ENCODE measurements at places on chromosomes 13 and 19.

DNA sequence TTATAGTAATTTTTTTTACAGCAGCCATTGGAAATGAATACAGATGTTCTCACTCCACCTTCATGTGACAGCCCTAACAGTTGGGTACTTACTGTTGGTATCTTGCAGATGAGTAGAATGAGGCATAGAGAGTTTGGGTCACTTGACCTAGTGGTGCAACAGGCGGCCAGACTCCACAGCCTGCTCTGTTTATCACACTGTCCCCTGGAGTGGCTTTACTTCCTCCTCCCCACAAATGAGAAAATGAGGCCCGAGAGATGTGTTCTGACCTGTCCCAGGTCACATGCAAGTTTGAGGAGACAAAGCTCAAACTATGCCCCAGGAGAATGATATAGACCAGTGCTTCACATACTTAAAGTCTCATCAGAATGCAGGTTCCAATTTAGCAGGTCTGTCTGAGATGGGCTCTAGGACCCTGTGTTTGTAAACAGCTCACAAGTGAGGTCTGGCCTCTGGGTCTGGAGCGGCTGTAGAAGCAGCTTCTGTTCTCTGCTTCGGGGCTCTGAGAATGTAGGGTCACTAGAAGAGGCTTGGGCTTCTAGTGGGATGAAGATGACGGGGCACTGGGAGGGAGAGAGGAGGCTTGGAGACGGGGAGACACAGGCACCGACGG, 37.4 kb upstream of the RCBTB2 start:
- DNase-seq = no peak

DNA sequence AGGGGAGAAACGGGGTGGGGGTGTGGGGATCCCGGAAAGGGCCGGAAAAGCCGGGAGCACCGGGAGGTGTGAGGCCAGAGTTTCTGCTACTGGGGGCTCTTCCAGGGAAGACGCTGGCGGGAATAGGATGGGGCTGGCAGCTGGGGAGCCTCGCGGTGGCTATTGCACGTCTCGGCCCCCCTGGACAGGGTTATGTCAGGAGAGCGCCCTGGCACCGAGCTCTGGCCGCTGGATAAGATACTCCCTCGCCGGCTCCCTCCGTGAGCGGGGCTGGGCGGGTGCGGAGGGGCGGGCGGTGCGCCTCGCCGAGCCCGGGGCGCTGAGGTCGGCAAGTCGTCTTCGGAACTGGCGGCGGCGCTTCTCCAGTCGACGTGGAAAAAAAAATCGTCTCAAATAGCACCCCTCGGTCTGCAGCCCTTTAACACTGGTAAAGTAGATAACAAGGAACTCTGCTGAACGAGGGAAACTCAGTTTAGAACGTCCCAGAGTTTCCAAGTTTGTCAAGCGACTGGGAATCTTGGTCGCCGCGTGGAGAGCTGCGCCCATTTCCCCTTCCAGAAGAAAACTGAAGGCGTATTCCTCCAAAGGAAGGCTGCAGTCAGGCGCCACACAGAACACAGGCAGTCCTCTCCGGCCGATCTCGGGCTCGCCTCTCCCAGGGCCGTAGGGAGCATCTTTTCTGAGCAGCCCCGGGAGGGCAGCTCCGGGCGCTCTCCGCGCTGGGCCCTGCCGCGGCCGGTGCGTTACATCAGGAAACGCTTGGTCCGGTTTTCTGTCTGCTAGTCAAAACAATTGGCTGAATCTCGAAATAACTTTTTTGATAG, 115.1 kb downstream of the KCNRG start:
- no peak for DNase-seq

- DNase-seq = no peak
Measured at GRCh38 chr13:101835920-101836319, 383.4 kb downstream of the ITGBL1 start.

- no peak for DNase-seq
Measured at GRCh38 chr13:94660695-94661326, 51.5 kb downstream of the SOX21 start.

- no peak for DNase-seq
Measured at GRCh38 chr13:96958286-96958891, 35.9 kb downstream of the OXGR1 start.

GRCh38 chr19:35587321-35587720, 1.3 kb downstream of the PMIS2 start:
- DNase-seq = no peak

DNA sequence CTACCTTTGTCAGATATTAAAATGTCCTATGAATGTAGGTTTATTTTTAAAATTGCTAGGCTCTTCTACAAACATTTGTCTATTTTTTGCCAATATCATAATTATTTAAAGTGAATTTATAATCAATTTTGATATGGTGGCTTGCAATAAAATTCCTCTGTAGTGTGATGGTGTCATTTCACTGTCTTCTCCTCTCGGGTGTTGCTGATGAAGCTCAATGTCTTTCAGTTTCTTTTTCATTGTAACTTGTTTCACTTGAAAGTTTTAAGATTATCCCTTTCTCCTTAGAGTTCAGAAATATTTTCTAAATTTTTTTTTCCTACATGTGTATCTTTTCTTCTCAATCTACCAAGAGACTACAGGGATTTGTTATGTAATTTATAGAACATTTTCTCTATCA, 267.1 kb upstream of the EDNRB start:
- no peak for DNase-seq

DNA sequence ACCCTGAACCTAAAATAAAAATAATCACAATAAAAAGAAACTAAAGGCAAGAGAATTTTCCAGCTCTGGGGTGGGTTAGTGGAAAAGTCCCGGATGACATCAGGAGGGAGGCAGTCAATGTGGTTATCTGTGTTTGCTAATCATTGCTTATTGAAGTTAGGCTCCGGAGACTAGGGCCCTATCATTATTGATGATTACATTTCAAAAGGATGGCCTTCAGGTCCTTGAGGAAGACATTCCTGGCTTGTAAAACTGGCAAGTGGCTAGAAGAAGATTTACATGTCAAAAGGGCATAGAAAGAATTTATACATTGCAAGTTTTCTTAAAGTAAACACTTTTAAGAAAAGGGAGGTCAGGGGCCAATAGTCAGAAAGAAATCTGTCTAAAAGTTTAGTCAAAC, 123.4 kb downstream of the POSTN start:
- no peak for DNase-seq

- DNase-seq = no peak
Measured at GRCh38 chr19:46616631-46617322, 8.1 kb downstream of the PTGIR start.

- no peak for DNase-seq
Measured at GRCh38 chr13:98885600-98885999, 92.3 kb downstream of the DOCK9 start.

DNA sequence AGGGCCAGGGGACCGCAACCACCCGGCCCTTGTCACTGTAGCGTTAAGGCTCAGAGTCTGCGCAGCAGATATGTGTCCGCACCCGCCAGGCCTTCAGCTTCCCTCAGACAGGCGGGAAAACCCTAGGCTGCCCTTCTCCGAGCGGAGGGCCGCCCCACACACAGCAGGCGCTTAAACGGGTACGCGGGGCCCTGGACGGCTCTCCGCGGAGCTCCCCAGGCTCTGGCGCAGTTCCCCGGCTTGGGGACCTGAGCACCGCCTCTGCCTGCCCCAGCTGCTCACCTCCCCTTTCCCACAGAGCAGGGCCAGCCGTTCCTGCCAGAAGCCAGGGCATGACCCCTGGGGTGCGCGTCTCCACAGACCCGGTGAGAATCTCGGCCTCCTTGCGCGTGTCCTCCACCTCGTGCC, 593 bp downstream of the ZNF135 start:
- DNase-seq = no peak

GRCh38 chr13:104375614-104376013, 1309.4 kb upstream of the SLC10A2 start:
- DNase-seq = no peak
